ENCODE measurements at places on chromosomes 7 and 10.

DNA sequence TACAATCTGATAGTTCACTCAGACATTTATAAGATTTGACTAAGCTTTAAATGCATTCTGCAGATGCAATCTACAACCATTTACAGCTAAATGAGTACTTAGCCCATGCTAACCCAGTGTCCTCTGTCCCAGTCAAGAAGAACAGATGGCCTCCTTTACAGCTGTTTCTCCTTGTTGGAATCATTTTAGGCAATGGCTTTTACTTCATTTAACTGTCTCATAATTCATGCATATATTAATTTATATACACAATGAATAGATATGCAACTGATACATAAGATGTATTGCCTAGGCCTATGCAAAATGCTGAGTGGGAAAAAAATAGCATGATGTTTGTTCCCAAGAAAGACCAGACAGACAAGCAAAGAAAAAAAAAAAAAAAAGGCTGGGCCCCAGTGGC is 82.2 kb downstream of the TSPAN12 start:
- DNase-seq, result no peak

- peak; percentile 80 for DNase-seq
Observed at GRCh38 chr10:93199191-93199751, 125.6 kb downstream of the CYP26A1 start.

- DNase-seq, result no peak
Observed at GRCh38 chr7:105723572-105723971, 142.3 kb upstream of the EFCAB10 start.

DNA sequence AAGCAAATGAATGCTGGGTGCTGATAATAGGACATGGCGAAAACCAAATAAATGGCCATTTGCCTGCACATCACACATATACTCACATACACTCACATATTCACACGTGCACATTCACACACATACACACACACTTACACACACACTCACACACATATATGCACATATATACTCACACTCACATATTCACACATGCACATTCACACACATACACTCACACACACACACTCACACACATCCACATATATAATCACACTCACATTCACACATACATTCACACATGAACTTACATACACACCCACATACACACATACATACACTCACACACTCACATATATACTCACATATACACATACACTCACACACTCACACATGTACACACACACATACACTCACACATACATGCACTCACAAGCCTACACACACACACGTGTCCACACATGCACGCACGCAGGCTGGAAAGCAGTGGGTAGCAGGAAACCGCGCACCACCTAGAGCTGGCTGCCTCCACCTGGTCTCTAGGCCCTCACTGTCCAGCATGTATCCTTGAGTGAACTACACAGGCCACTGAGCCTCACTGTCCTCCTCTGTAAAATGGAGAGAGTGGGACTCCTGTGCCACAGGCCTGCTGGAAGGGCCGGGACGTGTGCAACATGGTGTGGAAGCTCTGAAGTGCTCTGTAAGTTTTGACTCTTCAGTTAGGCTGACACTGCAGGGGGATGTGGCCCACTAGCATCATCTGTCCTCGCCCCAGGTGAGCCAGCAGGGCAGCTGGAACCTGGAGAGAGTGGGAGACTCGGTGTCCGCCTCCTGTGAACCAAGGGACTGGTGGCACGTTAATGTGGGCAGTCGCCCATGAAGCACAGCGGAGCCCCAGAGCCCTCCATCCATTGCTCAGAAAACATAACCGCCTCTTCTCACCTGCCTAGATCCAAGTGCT is 14.9 kb downstream of the TMEM72 start:
- DNase-seq, result no peak

- no peak for DNase-seq
Observed at GRCh38 chr7:11345621-11346020, 371.9 kb downstream of the PHF14 start.

DNA sequence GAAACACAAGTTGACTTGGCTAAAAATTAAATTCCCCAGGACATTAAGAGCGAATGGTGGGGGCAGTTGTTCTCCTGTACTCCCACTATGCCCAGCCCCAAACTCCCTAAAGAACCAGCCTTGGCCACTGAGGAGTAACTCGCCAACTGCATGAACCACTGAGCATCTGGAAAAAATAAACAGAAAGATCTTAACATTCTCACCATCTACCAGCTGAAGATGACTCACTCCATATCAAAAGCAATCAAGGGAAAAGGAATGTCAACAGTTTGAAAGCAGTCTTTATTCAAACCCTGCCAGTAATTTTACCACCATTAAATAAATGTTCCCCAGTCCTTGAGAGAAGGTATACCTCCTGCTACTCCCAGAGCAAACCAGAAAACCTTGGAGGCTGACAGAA is 45.4 kb downstream of the CTTNBP2 start:
- peak; percentile 86 for DNase-seq

DNA sequence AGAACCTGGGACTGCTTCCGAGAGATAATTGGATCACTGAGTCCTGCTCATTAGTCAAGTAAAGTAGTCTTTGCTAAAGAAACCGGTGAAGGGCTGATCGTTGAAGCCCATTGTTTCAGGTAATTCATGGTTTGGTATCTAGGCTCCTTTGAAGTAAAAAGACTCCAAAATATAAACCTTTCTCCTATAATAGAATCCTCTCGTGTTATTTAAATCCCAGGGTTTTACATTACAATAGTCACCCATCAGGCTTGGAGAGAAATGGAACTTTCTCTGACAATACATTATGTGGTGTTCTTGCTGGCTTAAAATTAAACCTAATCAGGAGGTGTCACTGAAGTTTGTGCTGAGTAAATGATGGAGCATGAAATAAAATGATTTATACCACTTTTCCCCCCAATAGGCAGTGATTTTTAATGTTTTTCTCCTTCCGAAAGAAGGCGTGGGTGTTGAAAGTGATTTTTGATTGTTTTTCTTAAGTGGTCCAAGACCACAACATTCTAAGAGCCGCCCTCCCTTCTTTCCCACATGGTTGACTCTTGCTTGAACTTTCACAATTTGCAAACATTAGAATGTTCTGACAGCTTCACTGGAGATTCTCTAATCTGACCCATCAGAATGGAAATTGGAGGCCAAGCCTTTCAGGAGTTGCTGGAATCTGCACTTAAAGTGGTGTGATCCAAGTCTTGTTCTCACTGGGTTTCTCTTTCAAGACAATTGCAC is 44.2 kb downstream of the LRMDA start:
- DNase-seq, result no peak

DNA sequence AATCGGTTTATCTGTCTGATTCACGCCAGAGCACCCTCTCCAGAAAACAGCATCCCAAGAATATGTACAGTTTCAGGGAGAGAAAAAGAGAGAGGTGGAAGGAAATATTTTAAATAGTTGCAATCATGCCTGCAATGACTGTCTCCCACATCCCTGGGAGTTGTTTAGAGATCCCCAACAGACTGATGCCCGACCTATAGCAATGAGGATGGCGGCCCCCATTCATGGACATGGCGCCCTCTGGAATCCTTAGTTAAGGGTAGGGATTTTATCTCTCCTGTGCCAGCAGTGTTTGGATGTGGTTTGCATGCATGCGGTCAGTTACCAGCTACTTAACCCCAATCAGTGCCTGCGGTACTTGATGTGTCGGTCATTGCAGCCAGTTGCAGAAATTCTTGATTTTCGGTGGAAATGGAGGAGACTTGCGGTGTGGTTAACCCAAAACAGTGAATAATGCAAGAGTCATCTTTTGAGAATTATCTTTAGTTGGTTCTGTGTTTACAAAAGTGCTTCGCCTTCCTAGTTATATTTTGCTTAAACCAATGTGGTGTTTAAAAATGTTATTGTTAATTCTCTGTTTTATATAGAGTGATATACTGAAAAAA is 186.0 kb upstream of the TCF7L2 start:
- no peak for DNase-seq

- DNase-seq, result no peak
Observed at GRCh38 chr10:3700531-3701076, 84.4 kb downstream of the KLF6 start.

- DNase-seq, result no peak
Observed at GRCh38 chr10:11337516-11337915, 273.9 kb downstream of the USP6NL start.

DNA sequence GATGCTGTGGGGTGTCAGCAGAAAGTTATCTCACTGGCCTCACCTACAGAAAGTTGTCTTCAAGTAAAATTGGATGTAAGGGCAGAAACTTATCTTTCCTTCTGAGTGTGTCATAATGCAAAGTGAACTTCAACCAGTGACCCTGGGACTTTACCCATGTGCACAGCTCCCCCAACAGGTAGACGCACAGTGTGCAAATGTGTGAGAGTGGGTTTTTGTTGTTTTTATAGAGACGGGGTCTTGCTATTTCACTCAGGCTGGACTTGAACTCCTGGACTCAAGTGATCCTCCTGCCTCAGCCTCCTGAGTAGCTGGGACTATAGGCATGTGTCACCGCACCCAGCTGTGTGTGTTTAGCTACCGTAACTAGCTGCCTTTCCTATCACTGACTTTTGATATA is 6.4 kb upstream of the KAZALD1 start:
- no peak for DNase-seq

GRCh38 chr10:49559476-49559875 is 20.6 kb upstream of the ERCC6 start:
- DNase-seq, result no peak

- DNase-seq, result no peak
Observed at GRCh38 chr10:34736976-34737771, 77.9 kb downstream of the PARD3 start.

- DNase-seq, result no peak
Observed at GRCh38 chr10:77571490-77571889, 66.1 kb downstream of the KCNMA1 start.

All from kidney tubule cell (primary cell).